ENCODE measurements at places on chromosomes 12 and 14. TPM values are rescaled to one million over a fixed set of nuclear protein-coding genes. Genes with fewer than 3 reads are reported as not detected.

Gene STK38L
- 19.7 TPM for total RNA-seq

Gene NOS1
- 3.9 TPM for total RNA-seq

Gene FAM181A
- total RNA-seq: 0.74 TPM

Gene CIROP
- not detected for total RNA-seq

Gene TAS2R19
- 11.3 TPM for total RNA-seq

Gene RNU4-1
- total RNA-seq: under 0.01 TPM

Gene CMAS
- 37.6 TPM for total RNA-seq

Gene NTF3
- total RNA-seq: 7.1 TPM

Gene OR4K14
- not detected for total RNA-seq
